GM23248 (cell line): ENCODE measurements at places on chromosomes 11 and 22.
A peak's percentile ranks its signal among the peaks of the same experiment; 100 is the strongest.

- no peaks in the 10 kb centered on the region for H3K27me3 ChIP-seq
- no peaks in the 10 kb centered on the region for H3K4me1 ChIP-seq
- H3K27ac ChIP-seq, result no peak overlapping the region
- H3K36me3 ChIP-seq, result peaks cover 9% of the 10 kb centered on the region; the same call in 1 of the 2 replicates
Measured at GRCh38 chr11:94885133-94885532, 88.2 kb downstream of the CWC15 start.

DNA sequence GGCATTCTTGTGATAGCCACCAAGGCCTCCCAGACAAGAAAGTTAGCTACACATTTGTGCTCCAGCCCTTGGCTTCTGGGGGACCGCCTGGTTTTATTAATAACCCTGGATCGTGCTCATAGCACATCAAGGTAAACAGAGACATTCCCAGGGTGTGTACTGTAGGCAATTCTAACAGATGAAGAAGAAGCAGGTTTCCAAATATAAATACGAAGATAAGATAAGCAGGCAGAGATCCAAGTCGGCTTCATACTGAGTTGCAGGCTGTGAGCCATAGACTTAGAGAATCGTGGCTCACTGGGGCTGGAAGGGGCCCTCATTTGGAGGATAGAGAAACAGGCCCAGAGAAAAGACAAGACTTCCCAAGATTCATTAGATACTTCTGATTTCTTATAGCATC, 131.4 kb downstream of the TENM4 start:
- DNase-seq, result no peak
- H3K4me1 ChIP-seq, result no peaks in the 10 kb centered on the region
- no peaks in the 10 kb centered on the region for H3K36me3 ChIP-seq
- no peak overlapping the region for H3K27ac ChIP-seq
- H3K4me3 ChIP-seq, result no peak overlapping the region
- H3K27me3 ChIP-seq, result no peaks in the 10 kb centered on the region

DNA sequence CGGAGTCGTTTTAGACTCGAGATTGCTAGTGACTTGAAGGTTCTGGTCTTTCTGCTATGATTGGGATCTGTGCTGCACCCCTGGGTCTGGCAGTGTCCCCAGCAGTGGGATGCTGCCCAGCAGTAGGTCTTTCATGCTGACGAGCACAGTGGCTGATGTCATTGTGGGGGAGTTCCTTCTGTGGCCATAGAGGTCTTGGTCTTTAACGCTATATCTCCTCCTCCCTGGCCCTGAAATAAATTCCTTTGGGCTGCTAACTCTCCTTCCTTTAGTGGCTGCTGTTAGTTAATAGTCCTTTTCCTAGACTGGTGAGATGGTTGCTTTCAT, 136.3 kb downstream of the TEAD1 start:
- no peaks in the 10 kb centered on the region for H3K36me3 ChIP-seq
- peaks cover 67% of the 10 kb centered on the region for H3K4me1 ChIP-seq
- no peaks in the 10 kb centered on the region for H3K27me3 ChIP-seq
- peak; percentile 67 for DNase-seq
- no peak overlapping the region for H3K4me3 ChIP-seq

DNA sequence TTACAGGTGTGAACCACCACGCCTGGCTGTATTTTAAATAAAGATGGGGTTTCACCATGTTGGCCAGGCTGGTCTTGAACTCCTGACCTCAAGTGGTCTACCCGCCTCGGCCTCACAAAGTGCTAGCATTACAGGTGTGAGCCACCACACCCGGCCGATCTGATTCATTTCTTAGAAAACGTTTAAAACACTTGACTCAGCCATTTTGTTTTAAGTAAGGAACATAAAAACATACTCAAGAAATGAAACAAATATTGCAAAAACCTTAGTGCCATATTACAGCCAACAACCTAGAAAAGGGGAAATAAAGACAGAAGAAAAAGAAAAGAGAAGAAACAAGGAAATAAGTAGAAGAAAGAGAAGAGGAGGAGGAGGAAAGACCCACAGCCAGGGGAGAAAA, 17.4 kb downstream of the LRFN4 start:
- H3K36me3 ChIP-seq, result no peaks in the 10 kb centered on the region
- H3K4me1 ChIP-seq, result no peaks in the 10 kb centered on the region
- no peak overlapping the region for H3K4me3 ChIP-seq
- H3K27ac ChIP-seq, result no peak overlapping the region

DNA sequence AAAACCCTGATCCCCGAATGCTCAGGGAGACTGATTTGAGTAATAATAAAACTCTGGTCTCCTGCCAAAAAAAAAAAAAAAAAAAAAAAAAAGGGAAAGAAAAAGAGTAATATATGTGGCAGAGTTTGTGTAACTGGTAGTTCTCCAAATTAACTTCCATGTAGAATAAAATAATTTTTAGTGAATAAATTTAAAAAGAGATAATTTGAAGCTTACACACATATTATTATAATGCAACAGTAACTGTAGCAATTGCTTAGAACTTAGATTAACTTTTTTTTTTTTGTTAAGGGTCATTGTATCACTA, 11.0 kb upstream of the MRPL17 start:
- peak overlapping the region; percentile 79 for H3K27ac ChIP-seq
- H3K4me3 ChIP-seq, result no peak overlapping the region
- peaks cover 43% of the 10 kb centered on the region for H3K4me1 ChIP-seq
- H3K27me3 ChIP-seq, result no peaks in the 10 kb centered on the region
- no peak for DNase-seq

DNA sequence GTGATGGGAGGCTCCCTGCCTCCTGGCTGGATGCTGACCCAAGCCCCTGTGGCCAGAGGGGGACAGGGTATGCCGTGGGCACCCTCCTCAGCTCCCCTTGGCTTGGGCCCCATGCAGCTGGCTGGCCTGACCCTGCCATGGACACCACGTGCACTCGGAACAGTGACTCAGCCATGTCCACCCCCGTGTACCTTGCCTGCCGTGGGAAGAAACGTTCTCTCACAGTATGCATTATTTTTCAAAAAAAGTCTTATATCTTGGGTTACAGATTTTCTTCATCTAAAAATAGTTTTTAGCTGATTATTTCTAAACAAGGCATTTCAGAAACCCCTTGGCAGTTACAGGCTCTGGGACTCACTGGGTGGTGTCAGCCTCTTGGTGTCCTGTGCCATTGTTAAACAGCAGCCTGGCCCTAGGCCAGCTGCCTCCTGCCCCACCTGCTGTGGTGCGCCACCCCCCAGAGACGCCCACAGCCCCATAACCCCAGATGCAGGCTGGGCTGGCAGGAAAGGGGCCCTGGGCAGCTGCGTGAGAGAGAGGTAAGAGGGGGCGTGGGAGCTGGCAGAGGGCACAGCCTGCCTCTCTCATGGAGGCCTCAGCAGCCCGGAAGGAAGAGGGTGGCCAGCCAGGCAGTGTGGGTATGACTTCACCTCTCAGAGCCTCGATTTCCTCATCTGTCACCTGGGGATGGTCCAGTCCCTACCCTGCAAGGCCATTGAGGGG, 99.8 kb downstream of the MORC2 start:
- DNase-seq, result peak; percentile 57
- no peak overlapping the region for H3K27ac ChIP-seq
- H3K4me1 ChIP-seq, result peaks cover 5% of the 10 kb centered on the region; the same call in 1 of the 2 replicates

DNA sequence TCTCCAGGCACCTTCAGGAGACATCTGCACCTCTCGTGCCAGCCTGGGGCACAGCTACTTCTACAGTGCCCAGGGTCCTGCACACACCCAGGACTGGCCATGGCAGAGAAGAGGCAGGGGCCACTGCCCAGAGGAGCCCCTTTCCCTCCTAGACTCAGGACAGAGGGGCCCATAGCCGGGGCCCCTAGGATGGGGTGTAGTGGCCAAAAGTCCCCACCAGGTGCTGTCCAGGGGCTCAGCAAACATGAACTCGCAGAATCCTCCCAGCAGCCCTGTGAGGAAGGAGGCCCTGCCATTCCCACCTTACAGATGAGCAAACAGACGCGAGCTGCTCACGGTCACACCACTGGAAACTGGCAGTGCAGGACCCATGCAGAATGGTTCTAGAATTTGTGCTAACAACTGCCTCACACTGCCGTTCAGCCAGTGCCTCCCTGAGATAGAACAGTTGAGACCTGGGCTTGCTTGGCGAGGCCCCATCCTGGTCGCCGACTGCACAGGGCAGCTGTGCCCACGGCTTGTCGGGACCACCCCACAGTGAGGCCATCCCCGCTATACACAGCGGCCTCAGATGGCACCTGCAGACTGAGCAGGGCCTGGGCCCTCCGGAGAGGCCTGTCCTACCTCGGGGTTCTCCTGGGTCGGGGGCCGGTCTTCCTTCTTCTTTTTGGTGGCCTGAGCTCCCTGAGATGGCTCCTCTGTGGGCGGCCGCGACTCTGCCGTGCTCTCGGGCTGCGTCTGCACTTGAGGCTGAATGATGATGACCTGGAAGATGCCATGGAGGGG, 96.4 kb downstream of the PHF21B start:
- no peaks in the 10 kb centered on the region for H3K27me3 ChIP-seq
- no peak for DNase-seq
- H3K27ac ChIP-seq, result no peak overlapping the region
- H3K36me3 ChIP-seq, result no peaks in the 10 kb centered on the region
- no peak overlapping the region for H3K4me3 ChIP-seq

DNA sequence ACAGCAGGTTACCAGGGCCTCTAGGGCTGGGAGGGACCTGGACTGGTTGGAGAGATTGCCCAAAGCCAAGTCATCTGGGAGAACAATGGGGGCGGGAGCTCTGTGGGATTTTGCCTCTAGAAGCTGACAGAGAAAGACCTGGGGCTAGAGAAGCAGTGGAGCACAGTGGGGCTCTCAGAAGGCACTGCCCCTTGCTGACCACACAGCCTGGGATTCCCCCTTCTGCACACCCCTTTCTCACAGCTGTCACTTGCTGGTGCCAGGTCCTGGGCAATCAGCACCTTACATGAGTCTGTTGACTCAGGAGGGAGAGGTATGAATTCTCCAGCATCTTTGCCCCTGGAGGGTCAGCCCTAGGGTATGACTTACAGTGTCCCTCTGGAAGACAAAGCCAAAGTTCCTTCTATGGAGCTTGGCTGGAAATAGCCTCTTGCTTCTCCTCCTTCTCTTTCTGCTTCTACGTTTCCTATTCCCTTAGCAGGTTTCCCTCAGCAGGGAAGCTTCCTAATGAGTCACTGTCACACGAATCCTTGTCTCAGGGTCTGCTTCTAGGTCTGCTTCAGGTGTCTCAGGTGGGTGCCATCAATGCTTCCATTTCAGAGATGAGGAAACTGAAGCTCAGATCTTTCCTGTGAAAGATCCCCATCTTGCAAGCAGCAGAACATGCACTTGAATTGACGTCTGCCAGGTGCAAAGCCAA, 27.0 kb downstream of the GDPD5 start:
- no peaks in the 10 kb centered on the region for H3K27me3 ChIP-seq
- H3K4me1 ChIP-seq, result peaks cover 23% of the 10 kb centered on the region
- H3K36me3 ChIP-seq, result no peaks in the 10 kb centered on the region
- peak overlapping the region; percentile 90 for H3K27ac ChIP-seq

GRCh38 chr11:63888170-63889086, 28.5 kb downstream of the RCOR2 start:
- DNase-seq, result peak; percentile 78
- H3K27ac ChIP-seq, result peak overlapping the region; percentile 65
- H3K4me1 ChIP-seq, result peaks cover 25% of the 10 kb centered on the region
- H3K36me3 ChIP-seq, result no peaks in the 10 kb centered on the region

GRCh38 chr22:38177926-38178604, 3.6 kb downstream of the PLA2G6 start:
- peaks cover 38% of the 10 kb centered on the region for H3K4me1 ChIP-seq
- peak overlapping the region; percentile 73 for H3K27ac ChIP-seq
- 0 out of 2 replicates have a peak overlapping the region, but pooled peaks have one; percentile 9 for H3K4me3 ChIP-seq
- no peaks in the 10 kb centered on the region for H3K27me3 ChIP-seq
- H3K36me3 ChIP-seq, result no peaks in the 10 kb centered on the region

DNA sequence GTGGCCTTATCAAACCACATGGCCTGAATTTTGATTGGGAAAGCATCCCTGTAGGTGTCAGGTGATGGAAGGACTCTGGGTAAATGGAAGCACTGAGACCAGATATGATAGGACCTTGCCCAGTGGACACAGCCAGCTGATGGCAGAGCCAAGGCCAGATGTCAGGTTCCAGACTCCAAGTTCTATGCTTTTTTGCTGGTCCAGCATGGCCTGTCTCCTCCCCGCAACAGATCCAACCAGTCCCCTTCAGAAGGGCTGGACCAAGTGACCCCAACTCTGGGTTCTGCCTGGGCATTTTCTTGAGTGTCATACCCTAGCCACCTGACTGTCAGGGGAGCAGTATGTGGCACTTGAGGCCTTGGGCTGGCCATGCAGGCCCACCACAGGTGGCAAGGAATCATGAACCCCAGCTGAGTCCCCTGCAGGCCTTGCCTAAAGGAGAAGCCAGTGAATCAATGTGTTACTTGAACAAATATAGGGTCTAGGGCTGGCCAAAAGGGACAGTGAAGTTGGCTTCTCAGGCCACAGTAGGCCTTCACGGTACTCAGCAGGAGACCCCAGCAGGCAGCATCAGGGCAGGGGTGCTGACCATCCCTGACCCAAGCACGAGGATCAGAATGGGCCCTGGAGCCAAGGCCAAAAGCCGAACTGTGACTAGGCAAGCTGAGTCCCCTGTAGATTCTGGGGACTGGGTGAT, 27.1 kb downstream of the KCNQ1OT1 start:
- no peaks in the 10 kb centered on the region for H3K27me3 ChIP-seq
- no peaks in the 10 kb centered on the region for H3K36me3 ChIP-seq
- DNase-seq, result no peak
- no peak overlapping the region for H3K4me3 ChIP-seq
- no peak overlapping the region for H3K27ac ChIP-seq

DNA sequence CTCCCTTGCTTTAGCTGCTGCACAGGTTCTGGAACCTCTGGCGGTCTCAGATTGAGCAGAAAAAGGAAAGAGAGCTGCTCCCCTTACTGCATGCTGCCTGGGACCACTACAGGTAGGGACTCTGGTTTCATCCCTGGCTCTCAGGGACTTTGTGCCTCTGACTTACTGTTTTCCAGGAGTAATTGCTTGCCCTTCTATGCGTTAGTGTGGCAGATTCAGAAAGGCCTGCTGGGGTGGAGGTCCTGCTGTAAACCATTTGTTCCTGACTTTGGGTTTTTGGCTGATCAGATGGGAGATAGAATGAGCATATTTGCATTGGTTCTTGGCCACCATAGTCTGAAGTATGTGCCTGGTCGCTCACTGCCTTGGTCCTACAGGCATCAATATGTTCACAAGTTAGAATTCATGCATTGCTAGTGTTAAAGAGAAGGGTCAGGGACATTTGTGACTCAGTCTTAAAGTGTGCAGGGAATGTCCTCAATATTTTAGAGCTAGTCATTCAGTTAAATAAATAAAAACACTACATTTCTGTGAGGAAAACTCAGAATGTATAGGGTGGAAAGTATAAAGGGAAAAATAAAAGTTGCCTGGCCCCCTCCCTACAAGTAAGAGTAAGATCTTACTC, 78.0 kb downstream of the PISD start:
- peak; percentile 51 for DNase-seq
- no peaks in the 10 kb centered on the region for H3K36me3 ChIP-seq
- H3K27me3 ChIP-seq, result no peaks in the 10 kb centered on the region
- H3K27ac ChIP-seq, result peak overlapping the region; percentile 67
- no peak overlapping the region for H3K4me3 ChIP-seq
- peaks cover 38% of the 10 kb centered on the region for H3K4me1 ChIP-seq

GRCh38 chr11:64876835-64877341, 1.5 kb downstream of the EHD1 start:
- H3K27me3 ChIP-seq, result no peaks in the 10 kb centered on the region
- peaks cover 19% of the 10 kb centered on the region for H3K36me3 ChIP-seq
- peaks cover 16% of the 10 kb centered on the region for H3K4me1 ChIP-seq
- DNase-seq, result peak; percentile 79
- H3K27ac ChIP-seq, result peak overlapping the region; percentile 66

- no peak for DNase-seq
- no peak overlapping the region for H3K4me3 ChIP-seq
- no peaks in the 10 kb centered on the region for H3K4me1 ChIP-seq
- peaks cover 48% of the 10 kb centered on the region for H3K27me3 ChIP-seq
- no peak overlapping the region for H3K27ac ChIP-seq
Measured at GRCh38 chr22:19615867-19616581, 91.8 kb upstream of the CLDN5 start.

- H3K4me1 ChIP-seq, result no peaks in the 10 kb centered on the region
- no peaks in the 10 kb centered on the region for H3K27me3 ChIP-seq
- no peak overlapping the region for H3K27ac ChIP-seq
- DNase-seq, result no peak
- peaks cover 28% of the 10 kb centered on the region for H3K36me3 ChIP-seq
Measured at GRCh38 chr22:42627981-42628380, 12.4 kb downstream of the ATP5MGL start.
